ENCODE measurements at places on chromosomes 5 and 9. TPM values are rescaled to one million over a fixed set of nuclear protein-coding genes. Genes with fewer than 3 reads are reported as not detected.

DNA sequence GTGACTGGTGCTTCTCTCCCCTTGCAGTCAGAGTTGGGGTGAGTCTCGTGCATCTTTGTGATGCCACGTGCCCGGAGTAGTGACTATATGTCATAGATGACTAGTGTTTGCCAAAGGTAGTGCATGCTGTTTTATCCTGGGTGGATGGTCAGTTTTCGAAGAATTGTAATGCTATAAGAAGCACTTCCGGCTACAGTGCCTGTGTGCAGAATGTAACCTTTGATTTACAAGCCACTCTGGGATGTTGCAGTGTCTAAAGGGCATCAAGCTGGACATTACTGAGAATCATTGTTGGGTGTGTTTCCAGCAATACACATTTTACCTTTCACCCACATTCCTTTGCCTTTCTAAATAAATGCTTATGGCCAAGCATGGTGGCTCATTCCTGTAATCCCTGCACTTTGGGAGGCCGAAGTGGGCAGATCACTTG lies 16.7 kb downstream of the MVB12B start:
- no peaks in the 10 kb centered on the region for H3K27me3 ChIP-seq
- H3K4me3 ChIP-seq: no peak overlapping the region
- peaks cover 14% of the 10 kb centered on the region for H3K36me3 ChIP-seq
- no peak overlapping the region for H3K27ac ChIP-seq

DNA sequence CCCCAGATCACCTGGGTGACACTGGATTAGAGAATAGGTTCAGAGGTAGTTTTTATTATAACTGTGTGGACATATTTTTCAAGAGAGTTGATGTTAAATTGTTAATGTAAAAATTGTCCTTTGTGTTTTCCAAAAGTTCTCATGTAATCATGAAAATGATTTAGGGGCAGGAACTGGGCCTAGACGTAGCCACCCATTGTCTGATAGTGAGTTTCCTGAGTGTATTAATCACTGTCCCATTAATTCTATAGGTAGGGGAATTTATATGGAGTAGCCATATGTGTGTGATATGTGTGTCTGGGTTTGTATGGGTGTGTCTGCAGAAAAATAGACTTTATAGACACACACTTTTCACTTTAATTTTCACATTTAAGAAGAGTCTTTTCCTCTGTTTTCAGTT lies 144.6 kb upstream of the RAI14 start:
- no peaks in the 10 kb centered on the region for H3K27me3 ChIP-seq
- H3K4me1 ChIP-seq: no peaks in the 10 kb centered on the region
- H3K27ac ChIP-seq: no peak overlapping the region
- no peaks in the 10 kb centered on the region for H3K36me3 ChIP-seq

ENTREP1 gene
- total RNA-seq: not detected

DNA sequence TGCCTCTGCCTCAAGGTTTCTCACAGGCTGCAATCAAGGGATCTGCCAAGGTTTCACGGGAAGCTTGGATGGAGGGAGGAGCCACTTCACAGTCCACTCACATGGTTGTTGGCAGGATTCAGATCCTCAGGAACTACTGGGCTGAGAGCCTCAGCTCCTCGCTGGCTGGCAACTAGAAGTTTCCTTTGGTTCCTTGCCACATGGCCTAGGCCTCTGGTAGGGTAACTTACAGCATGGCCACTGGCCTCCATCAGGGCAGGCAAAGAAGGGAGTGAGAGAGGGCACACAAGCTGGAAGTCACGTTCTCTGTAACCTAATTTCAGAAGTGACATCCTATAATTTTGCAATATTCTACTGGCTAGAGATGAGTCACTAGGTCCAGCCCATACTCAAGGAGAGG lies 32.2 kb downstream of the SPOCK1 start:
- H3K27ac ChIP-seq: no peak overlapping the region
- no peaks in the 10 kb centered on the region for H3K4me1 ChIP-seq
- H3K4me3 ChIP-seq: no peak overlapping the region
- H3K36me3 ChIP-seq: no peaks in the 10 kb centered on the region

PTPRD gene
- total RNA-seq: 0.02 TPM

DNA sequence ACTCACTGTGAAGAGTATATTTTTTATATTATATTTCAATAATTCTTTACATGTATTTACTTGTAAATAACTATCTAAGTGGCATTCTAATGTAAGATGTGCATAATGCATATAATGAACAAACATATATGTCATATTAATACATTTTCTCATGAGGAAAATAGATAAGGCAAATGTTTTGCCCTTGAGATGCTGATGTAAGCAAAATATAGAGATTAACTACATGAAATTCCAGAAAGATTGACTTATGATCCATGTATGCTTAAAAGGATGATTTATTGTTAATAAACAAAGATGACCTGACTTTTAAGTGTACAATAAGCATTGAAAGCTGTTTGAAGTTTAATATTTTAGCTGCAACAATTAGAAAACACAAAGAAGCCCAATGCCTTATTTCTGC lies 559.9 kb downstream of the PTPRD start:
- no peak overlapping the region for H3K27ac ChIP-seq
- no peaks in the 10 kb centered on the region for H3K36me3 ChIP-seq
- no peak overlapping the region for H3K4me3 ChIP-seq
- no peak for DNase-seq
- H3K4me1 ChIP-seq: no peaks in the 10 kb centered on the region

DNA sequence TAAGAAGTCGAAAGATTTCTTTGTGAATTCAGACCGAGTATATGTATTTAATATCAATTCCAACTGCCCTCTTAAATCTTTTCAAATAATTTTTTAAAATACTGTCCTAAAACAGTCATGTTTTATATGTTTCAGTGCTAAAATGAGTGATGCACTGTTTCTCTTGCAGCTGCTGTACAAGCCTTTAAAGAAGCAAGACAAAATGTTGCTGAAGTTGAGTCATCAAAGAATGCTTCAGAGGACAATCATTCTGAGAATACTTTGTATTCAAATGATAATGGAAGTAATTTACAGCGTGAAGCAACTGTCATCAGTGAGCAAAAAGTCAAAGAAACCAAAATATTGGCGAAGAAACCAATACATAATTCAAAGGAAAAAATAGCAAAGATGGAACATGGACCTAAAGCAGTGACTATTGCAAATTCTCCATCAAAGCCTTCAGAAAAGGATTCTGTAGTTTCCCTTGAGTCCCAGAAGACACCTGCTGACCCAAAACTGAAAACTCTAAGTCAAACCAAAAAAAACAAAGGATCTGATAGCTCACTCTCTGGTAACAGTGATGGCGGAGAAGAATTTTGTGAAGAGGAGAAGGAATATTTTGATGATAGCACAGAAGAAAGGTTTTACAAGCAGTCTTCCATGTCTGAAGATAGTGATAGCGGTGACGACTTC lies 58.0 kb downstream of the LOX start:
- no peak for DNase-seq
- no peak overlapping the region for H3K4me3 ChIP-seq
- no peaks in the 10 kb centered on the region for H3K4me1 ChIP-seq
- H3K27me3 ChIP-seq: no peaks in the 10 kb centered on the region
- H3K36me3 ChIP-seq: peaks cover 16% of the 10 kb centered on the region

ISOC1 gene
- total RNA-seq: 24.7 TPM

LIX1 gene
- total RNA-seq: not detected

DNA sequence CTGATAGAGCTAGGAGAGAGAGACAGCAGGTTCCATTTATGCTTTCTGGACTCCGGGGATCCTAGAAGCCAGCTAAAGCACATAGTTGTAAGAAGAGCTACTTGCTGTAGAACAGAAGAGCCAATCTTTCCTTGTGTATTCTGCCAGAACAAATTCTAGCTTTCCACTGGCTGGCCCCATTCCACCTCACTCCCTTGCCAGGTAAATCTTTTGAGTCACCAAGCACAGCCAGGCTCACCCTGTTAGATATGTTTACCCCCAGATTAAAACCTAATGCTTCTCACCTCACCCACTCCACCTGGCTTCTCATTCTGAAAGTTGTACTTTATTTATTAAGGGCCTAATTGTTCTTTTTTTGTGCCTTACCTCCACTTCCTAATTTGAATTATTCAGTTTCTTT lies 48.9 kb upstream of the CHD1 start:
- no peaks in the 10 kb centered on the region for H3K36me3 ChIP-seq
- DNase-seq: no peak
- H3K4me3 ChIP-seq: no peak overlapping the region
- no peak overlapping the region for H3K27ac ChIP-seq
- H3K27me3 ChIP-seq: no peaks in the 10 kb centered on the region

- no peak overlapping the region for H3K27ac ChIP-seq
- no peak overlapping the region for H3K4me3 ChIP-seq
- H3K4me1 ChIP-seq: no peaks in the 10 kb centered on the region
- H3K27me3 ChIP-seq: no peaks in the 10 kb centered on the region
- DNase-seq: no peak
- no peaks in the 10 kb centered on the region for H3K36me3 ChIP-seq
Measured at GRCh38 chr5:102603670-102604069, 104.9 kb upstream of the SLCO6A1 start.

TCF7 gene
- 85.2 TPM for total RNA-seq

DNA sequence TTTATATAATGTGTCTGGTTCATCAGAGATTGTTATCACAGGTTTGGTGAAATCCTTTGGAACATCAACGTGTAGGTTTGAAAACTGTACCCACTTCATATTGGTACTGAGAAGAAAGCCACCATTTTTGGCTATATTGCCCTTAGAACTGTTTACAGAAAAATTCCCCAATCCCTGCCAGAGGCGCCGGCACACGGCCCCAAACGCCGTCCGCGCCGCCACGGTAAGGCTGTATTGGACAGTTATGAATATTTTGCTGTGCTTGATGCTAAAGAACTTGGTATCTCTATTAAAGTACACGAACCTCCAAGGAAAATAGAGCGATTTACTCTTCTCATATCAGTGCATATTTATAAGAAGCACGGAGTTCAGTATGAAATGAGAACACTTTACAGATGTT lies 35.2 kb downstream of the DCAF10 start:
- H3K27me3 ChIP-seq: no peaks in the 10 kb centered on the region
- no peaks in the 10 kb centered on the region for H3K4me1 ChIP-seq
- no peak for DNase-seq
- H3K36me3 ChIP-seq: no peaks in the 10 kb centered on the region
- H3K4me3 ChIP-seq: no peak overlapping the region

- H3K27me3 ChIP-seq: no peaks in the 10 kb centered on the region
- DNase-seq: no peak
- H3K4me3 ChIP-seq: no peak overlapping the region
- H3K4me1 ChIP-seq: no peaks in the 10 kb centered on the region
Measured at GRCh38 chr9:83362341-83362995, 175.7 kb downstream of the FRMD3 start.

PHYHD1 gene
- total RNA-seq: not detected

PCDHAC1 gene
- total RNA-seq: not detected

TAF11L3 gene
- not detected for total RNA-seq

DNA sequence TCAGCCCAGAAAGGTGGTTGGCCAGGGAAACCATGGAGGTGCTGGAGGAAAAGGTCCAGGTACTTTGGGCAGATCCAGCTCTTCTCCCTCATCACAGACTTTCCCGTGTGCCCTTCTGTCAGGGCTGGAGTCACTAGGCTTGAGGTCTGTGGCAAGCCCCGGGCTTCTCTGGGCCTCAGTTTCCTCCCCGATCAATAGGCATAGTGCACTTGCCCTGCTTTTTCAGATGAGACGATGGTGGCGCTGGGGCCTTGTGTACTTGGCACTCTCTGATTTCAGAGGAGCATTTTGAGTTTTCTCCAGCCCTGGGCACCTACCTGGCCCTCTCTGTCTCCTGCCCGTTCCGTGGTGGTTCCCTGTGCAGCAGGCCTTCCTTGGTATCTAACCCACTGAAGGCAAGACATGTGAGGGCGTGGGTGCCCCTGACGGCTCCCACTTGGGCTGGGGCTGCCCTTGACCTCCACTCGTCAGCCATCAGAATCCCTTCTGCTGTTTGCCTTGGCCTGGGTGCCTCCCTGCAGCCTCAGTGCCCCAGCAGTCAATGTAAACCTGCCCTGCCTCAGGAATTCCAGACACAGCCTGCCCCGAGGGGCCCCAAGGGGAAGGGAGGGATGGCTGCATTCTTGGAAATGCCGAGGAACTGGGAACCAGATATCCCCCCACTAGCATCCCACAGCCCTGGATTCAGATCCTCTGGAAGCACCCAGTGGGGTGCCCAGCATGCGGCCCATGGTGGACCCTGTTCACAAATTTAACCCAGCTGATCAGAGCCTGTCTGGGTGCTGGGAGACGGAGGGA lies 66.3 kb upstream of the COL5A1 start:
- H3K4me1 ChIP-seq: no peaks in the 10 kb centered on the region
- H3K27me3 ChIP-seq: peaks cover 7% of the 10 kb centered on the region
- no peak overlapping the region for H3K27ac ChIP-seq
- no peak for DNase-seq
- H3K4me3 ChIP-seq: no peak overlapping the region

LRRC70 gene
- total RNA-seq: 0.60 TPM

PRRX2 gene
- 0.66 TPM for total RNA-seq

GRCh38 chr5:55917402-55918086 lies 66.4 kb downstream of the IL31RA start:
- H3K4me3 ChIP-seq: no peak overlapping the region
- no peak overlapping the region for H3K27ac ChIP-seq
- DNase-seq: no peak
- H3K4me1 ChIP-seq: peaks cover 11% of the 10 kb centered on the region

DNA sequence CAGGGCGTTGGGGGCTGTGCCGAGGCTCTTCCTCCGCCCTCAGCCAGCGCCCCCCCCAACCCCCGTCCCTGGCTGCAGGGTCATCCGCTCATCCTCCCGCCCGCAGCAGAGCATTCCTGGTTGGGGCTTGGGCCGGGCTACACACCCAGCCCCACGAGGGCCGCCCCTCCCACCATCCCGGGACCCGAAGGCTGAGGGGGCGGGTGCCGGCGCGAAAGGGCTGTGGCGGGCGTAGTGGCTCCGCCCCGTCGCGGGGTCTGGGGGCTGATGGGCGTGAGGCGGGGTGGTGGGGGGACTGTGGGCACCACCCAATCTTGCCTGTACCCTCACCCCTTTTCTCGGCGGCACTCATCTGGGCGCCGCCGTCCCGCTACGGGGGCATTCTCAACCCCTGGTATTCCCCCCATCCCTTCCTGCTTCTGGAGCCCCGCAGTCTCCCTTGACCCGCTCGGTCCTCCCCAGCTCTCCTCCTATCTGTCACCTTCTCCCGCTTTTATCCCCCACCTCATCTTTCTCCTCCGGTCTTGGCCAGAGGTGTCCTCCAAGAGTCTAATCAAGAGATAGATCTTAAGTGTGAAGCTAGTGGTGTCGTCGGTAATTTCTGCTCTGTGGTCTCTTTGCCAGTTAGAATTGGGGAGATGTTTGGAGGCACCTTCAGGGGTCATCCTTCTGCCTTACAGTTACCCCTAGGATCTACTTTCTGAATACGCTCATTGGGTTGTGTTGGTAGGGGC lies 1.6 kb downstream of the FER start:
- H3K27me3 ChIP-seq: no peaks in the 10 kb centered on the region
- no peak for DNase-seq
- no peaks in the 10 kb centered on the region for H3K36me3 ChIP-seq
- H3K4me3 ChIP-seq: peak overlapping the region; percentile 84
- peaks cover 10% of the 10 kb centered on the region for H3K4me1 ChIP-seq
- peak overlapping the region; percentile 88 for H3K27ac ChIP-seq

DNA sequence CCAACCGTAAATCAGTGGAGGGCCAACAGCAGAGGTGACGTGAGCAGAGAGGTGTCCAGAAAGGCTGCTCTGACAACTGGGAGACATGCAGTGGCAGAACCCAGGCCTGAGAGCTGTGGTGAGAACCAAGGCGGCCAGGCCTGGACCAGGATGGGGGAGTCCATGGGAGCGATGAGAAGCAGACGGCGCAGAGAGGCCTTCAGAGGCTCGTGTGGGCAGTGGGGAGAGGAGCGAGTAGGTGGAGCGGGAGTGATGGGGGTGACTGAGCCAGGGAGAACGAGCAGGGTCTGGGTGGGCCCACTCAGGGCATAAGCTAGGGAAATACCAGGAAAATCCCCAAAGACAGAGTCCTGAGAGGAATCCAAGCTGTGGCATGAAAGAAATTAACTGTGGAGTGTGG lies 7.9 kb upstream of the IL3 start:
- no peak for DNase-seq
- no peaks in the 10 kb centered on the region for H3K27me3 ChIP-seq
- no peaks in the 10 kb centered on the region for H3K36me3 ChIP-seq

MARCOL gene
- total RNA-seq: not detected

PLPP7 gene
- total RNA-seq: not detected

All from CD8-positive, alpha-beta memory T cell (primary cell).